CD4-positive, alpha-beta T cell (primary cell): ENCODE measurements at places on chromosomes 6 and 20.

GRCh38 chr6:159376516-159377158 is 207.4 kb downstream of the FNDC1 start:
- no peak for DNase-seq

DNA sequence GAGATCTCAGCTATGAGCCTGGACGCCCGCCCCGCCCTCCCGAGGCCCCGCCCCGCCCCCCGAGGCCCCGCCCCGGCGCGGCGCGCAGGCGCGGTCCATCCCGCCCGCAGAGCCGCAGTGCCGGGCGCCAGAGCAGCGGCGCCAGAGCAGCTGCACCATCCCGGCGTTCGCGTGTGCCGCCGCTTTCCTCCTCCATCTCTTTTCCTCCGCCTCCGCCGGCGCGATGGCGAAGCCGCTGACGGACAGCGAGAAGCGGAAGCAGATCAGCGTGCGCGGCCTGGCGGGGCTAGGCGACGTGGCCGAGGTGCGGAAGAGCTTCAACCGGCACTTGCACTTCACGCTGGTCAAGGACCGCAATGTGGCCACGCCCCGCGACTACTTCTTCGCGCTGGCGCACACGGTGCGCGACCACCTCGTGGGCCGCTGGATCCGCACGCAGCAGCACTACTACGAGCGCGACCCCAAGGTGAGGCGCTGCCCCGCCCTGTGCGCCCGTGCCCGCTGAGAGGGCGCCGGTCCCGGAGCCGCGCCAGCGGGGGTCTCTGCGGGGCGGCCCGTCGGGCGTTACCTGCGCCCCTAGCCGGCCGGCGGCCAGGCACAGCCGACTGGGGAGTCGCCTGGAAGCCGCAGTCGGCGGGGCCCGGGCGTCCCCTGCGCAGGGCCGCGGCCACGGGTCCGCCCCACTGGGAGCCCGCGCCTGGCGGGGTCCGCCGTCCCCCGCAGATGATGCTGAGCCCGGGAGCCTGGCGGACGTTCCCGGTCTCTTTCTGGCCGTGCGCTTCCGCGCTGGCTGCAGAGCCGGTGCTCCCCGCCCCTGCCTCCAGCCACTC is at the start of gene PYGB:
Gene PYGB, plus strand, starts transcription at position 130 of the 830 bp plus-strand sequence. Its CDS starts 94 bp downstream, at position 224.
- DNase-seq: peak; percentile 60

DNA sequence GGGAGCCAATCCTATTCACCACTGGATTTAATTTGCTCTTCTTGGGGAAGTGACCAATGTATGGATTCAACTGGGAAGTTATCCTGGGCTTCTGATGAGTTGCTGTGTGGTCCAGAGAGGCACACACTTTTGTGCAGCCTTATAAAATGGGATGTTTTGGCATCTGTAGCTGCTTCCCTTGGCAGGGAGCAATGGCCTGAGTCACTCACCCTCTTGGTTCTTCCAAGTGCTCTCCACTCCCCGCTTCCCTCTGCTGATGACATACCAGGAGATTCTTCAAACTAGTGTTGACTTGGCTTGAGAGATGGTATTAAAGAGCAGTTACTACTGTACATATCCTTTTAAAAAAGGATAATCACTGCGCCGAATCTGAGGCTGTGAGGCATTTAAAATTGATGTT is 105.8 kb downstream of the JARID2 start:
- no peak for DNase-seq

DNA sequence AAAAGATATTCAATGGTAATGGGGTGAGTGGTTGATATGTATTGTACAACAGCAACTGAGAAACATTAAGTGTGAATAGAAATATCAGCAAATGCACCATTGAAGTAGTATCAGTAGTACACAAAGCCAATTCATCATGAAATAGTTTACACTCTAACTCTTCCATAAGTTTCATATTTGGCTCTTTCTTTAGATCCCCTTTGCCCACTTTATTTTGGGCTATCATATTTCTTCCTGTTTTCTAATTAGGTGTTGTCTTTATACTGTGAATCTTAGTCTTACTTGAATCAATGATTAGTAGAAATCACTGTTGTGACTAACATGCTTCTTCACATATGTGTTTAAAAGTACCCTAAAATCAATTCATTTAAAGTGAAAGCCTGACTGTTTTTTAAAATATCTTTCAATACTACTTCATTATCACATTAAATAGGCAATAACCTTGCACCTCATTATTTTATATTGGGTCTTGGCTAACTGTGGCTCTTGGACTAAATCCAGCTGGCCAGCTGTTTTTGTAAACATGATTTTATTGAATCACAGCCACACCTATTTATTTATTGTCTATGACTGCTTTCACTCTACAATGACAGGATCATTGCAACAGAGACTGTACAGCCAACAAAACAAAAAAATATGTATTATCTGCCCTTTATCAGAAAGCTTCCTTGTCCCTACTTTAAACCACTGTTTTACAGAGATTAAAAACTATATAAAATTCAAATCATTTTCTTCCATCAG is 38.9 kb downstream of the EYS start:
- no peak for DNase-seq

- no peak for DNase-seq
Observed at GRCh38 chr6:118876198-118876597, 17.8 kb upstream of the ASF1A start.

- no peak for DNase-seq
Observed at GRCh38 chr6:142568857-142569597, 267.2 kb downstream of the ADGRG6 start.

- peak; percentile 88 for DNase-seq
Observed at GRCh38 chr6:291697-292505, at the start of gene DUSP22. Gene DUSP22 (plus strand): TSS chr6:292487. CDS start chr6:292540, 53 bp downstream.

DNA sequence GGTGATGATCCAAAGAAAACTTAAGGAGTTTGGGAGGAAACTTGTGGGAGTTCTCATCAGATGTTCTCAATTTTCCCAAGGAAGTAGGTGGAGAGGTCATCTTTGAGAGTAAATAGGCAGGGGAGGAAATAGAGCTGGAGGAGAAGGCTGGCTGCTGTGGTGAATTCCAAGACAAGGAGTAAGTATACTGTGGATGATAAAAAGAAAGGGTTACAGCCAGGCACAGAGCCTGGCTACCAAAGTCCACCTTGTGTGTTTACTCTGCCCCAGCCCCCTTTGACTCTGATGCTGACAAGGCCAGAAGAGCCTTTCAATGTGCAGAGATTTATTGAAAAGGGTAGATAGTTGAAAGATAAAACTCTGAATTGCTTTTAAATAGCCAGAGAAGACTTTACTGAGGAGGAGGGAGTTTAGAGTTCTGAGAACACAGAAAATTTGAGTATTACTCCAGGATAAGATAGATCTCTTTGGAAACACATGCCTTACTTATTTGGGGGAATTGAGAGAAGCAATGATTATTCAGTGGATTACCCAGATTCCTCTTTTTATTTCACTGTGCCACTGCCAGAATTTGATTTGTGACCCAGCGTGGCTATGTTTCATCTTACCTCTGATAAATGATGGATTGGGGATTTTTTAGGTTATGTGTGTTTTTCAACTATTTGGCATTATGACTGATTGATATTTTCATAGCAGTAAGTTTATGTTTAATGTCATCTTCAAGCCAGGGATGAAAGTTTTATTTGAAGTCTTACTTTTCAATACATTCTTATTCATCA is 182.6 kb upstream of the JAG1 start:
- DNase-seq: no peak

DNA sequence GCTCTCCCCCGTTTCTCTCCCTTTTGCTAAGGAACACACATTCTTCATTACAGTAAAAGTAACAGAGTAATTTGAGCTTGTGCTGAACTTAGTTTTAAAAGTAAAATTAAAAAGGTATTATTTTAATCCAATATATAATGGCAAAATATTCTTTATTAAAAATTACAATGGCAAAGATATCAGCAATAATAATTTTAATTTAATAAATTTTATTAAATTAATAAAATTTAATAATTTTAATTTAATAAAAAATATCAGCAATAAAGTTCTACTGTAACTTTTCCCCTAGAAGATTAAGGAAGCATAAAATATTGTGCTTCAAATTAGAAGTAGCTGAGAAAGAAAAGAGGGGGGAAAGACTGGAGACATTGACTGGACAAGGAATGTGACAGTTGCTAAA is 32.5 kb downstream of the DSE start:
- no peak for DNase-seq

DNA sequence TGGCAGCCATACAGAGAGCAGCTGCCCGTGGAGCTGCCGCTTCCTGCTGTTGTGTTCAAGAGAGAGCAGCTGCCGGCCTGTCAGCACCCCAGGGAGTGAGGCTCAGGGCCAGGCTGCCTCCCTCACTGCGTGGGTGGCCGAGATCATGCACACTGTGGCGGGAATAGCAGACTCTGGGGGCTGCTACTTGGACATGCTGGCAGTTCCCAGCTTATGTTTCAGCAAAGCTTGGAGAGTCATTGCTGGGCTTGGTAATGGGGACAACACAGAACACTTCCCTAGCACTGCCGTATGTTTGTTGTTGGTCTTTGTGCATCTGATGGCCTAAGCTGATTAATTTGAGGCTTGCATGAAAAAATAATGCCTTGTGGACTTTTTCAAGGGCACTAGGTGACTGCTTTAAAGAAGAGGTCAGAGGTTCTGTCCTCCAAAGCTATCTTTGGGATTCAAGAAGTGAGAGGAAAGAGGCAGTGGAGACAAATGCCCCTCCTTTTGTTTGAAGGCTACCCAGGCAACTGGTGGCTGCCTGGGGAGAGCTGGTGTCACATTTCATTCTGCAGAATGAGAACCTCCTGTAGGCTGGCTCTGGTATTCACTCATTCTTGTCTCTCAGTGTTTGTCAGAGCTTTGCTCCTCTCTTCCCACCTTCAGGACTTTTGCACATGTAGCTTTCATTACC is 18.8 kb downstream of the MRAP2 start:
- DNase-seq: no peak

- no peak for DNase-seq
Observed at GRCh38 chr20:61126369-61127195, 125.5 kb upstream of the CDH4 start.

- no peak for DNase-seq
Observed at GRCh38 chr20:46237227-46237626, 71.1 kb downstream of the CDH22 start.

GRCh38 chr6:161128230-161128629 is 136.7 kb downstream of the MAP3K4 start:
- DNase-seq: no peak

DNA sequence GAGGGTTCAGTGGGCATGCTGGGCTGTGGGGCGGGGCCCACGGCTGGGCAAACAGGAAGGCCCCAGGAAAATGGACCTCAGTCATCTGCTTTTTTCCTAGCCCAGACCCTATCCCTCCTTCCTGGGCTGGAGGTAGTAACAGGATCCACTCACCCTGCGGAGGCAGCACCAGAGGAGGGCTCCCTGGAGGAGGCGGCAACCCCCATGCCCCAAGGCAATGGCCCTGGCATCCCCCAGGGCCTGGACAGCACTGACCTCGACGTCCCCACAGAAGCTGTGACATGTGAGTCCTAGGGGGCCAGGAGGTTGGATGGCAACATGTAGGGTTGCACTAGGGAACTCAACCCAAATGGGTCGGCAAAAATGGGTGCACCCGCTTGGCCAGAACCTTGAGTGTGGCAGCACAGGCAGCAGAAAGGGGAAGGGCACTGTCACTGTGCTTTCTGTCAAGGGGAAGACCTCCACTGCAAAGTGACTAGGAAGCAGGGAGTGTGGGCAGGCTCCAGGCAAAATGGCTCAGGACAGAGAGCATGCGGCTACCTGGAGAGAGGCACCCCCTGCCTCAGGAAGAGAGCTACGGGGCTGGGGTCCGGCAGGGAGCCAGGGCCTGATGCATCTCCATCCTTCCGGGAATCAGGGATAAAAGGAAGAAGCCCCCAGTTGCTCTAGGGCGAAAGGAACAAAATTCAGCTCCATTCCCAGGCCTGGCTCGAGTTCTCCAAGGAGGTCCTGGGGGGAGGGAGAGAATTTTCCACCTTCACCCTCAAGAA is 7.9 kb downstream of the MDFI start:
- no peak for DNase-seq

- DNase-seq: peak; percentile 97
Observed at GRCh38 chr6:37516076-37516919, 16.6 kb upstream of the CCDC167 start.

DNA sequence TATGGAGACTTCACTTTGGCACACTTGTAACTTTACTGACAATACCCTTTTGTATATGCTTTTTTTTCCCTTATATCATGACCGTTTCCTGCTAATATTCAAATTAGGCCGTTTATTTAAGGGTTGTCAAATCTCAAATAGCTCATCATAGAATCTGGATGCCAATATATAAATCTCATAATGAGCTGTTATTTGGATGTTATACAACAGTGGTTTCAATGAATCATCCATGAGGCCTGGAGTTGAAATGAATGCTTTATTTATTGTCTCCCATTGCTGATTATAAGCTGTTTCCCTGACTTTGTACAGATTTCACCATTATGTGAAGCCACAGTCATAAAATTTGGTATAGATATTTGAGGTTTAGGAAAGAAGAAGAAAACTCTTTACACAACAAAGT is 256.1 kb downstream of the PLCB1 start:
- DNase-seq: no peak
